ENCODE measurements at places on chromosomes 2 and 18.

- no peak for DNase-seq
These were observed 90.9 kb upstream of the CXCR4 start for GRCh38 chr2:136208682-136209420.

DNA sequence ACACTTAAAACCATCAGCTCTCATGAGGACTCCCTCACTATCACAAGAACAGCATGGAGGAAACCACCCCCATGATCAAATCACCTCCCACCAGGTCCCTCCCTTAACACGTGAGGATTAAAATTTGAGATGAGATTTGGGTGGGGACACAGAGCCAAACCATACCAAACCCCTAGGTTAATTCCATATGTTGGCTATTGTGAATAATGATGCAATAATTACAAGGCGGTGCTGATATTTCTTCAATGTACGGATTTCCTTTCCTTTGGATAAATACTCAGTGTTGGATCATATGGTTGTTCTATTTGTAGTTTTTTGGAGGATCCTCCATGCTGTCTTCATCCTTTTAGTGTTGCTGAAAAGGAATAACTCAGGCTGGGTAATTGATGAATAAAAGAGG lies 652.1 kb upstream of the PKDCC start:
- DNase-seq: no peak

DNA sequence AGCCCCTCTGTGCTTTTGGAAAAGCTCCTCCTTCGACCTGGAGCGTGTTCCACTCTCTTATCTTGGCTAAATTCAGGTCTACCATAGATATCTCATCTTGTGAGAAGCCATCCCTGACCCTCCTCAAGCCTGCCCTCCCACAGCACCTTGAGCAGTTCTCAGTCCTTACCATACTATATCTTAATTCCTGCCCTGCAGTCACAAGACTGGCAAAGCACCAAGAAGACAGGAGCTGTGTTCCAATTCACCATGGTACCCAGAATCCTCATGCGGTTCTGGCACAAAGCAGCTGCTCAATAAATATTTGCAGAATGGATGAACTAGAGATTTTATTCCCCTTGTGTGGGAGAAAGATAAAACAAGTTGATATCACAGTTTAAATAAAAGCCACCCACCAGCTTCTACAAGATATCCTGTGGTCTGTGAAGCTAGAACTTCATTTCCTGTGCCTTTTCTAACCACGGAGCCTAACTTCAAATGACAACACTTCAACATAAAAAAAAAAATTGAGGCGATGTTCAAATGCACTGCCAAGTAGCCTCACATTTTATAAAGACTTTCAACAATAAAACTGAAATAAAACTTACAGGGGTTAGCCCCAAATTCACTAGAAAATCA lies 19.5 kb downstream of the MARCHF4 start:
- DNase-seq: no peak

- DNase-seq: no peak
These were observed 430.0 kb upstream of the VWC2L start for GRCh38 chr2:213980883-213981282.

DNA sequence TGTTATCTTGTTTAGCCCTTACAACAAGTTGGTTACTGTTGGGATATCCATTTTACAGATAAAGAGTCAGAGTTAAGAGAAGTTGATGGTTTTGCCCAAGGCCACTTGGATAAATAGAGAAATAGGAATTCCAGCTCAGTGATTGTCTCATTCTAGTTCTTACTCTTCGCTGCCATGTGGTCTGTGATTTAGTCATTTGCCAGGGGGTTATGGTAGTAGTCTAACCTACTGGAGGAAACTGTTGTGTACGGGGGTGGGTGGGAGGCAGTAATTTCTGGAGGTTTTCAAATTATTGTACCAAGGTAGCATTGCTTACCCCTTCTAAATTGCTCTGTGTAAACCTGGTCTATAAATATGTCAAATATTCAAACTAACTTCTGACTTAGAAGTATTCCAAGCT lies 110.4 kb downstream of the MAP2 start:
- DNase-seq: no peak

DNA sequence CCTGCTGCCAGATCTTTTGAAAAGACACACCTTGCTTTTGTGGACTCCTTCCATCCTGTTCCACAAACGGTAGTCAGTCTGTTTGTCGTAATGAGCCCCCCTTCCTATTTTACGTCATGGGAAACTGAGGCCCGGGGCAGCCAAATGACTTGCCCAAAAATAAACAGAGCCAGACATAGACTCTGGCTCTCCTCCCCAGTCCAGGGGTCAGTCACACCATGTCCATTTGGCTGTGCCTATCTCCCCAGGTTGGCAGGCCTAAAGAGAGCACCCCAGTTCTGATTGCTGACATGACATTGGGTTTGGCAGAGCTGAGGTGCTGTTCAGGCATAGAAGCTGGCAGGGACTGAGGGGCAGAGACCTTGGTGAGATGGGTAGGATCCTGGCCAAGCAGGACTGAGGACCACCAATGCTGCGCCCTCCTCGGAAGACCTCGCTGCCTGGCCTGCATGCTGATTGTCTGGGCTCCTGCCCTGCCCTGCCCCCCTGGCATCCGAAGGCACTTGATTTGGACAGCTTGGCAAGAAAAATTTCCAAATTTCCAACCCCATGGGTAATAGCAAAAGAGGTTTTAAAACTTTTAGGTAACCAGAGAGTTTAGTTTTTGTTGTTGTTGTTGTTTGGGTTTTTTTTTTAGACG lies 335.4 kb downstream of the DYSF start:
- no peak for DNase-seq

- no peak for DNase-seq
These were observed 9.8 kb downstream of the PRLH start for GRCh38 chr2:237575869-237576862.

- peak; percentile 92 for DNase-seq
These were observed 61.6 kb downstream of the MYT1L start for GRCh38 chr2:2269426-2269825.

DNA sequence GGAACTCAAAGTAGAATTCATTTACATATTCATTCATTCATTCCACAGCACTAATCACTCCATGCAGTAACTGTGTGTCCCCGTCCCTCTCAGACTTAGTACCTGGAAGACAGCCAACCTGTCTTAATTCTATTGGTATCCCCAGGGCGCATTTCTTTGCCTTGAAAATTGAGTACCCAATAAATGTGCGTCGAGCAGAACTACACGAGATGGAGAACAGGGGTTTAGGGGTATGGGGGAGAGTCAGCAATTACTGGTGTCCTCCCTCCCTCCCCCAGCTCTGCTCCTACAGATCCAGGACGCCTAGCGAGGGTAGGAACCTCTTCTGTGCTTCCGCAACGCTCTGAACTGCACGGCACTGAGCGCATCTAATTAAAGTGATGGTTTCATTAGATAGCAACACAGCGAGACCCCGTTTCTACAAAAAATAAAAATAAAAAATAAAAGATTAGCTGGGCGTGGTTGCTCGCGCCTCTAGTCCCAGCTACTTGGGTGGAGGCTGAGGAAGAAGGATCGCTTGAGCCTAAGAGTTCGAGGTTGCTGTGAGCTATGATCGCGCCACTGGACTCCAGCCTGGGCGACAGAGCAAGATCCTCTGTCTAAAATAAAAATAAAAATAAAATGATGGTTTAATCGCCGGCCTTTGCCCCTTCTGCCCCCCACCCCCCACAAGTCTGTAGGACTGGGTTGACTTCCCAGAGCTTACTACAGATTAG lies 614 bp upstream of the FKBP1B start:
- no peak for DNase-seq

GRCh38 chr2:214550786-214551185 lies 139.9 kb downstream of the VWC2L start:
- no peak for DNase-seq

GRCh38 chr18:63889626-63890025 lies 2.1 kb downstream of the SERPINB2 start:
- DNase-seq: no peak

Measured in NCI-H524 treated with DMSO at 0.1 percent for 48 hours (cell line).